ENCODE measurements at places on chromosomes 2 and 18. TPM values are rescaled to one million over a fixed set of nuclear protein-coding genes. Genes with fewer than 3 reads are reported as not detected.
A peak's percentile ranks its signal among the peaks of the same experiment; 100 is the strongest.

The SNTG2 gene
- 3.8 TPM for total RNA-seq

The IL36G gene
- total RNA-seq, result not detected

DNA sequence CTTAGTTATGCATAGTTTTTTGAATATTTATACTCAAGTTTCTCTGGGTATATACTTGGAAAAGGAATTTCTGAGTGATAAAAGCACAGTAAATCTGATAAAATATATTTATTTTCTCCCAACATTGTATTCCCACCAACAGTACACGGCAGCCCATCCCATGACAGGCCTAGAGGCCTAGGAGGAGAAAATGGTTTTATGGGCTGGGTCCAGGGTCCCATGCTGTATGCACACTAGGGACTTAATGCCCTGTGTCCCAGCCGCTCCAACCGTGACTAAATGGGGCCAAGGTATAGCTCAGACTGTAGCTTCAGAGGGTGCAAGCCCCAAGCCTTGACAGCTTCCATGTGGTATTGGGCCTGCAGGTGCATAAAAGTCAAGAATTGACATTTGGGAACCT is 1007.7 kb downstream of the DSC3 start:
- H3K4me3 ChIP-seq, result no peak overlapping the region
- H3K36me3 ChIP-seq, result no peaks in the 10 kb centered on the region
- H3K4me1 ChIP-seq, result no peaks in the 10 kb centered on the region
- no peaks in the 10 kb centered on the region for H3K27me3 ChIP-seq
- H3K27ac ChIP-seq, result no peak overlapping the region

- no peak overlapping the region for H3K4me3 ChIP-seq
- no peak for DNase-seq
- peak overlapping the region; percentile 4 for H3K27ac ChIP-seq
- H3K36me3 ChIP-seq, result peaks cover 38% of the 10 kb centered on the region
- H3K27me3 ChIP-seq, result no peaks in the 10 kb centered on the region
Measured at GRCh38 chr2:25255745-25256487, 85.8 kb downstream of the DNMT3A start.

DNA sequence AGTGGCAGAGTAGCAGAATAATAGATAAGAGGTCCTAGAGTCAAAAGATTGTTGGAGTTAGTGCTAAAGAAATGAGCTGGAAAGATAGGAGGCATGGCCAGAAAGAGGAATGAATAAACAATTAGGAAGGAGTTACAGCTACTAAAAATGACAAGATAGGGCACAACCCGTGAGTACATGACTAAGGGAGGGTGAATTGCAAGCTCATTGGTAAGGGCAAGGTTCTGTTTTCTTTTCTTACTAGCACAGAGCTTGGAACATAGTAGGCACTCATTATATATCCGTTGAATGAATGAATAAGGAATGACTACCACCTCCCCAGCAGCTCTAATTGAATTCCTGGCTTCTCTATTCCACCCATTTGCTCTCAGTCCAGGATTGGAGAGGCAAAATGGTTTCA is 5.7 kb upstream of the MARCO start:
- H3K27ac ChIP-seq, result no peak overlapping the region
- no peaks in the 10 kb centered on the region for H3K27me3 ChIP-seq
- H3K4me3 ChIP-seq, result no peak overlapping the region
- peaks cover 7% of the 10 kb centered on the region for H3K4me1 ChIP-seq
- DNase-seq, result no peak

- H3K27ac ChIP-seq, result no peak overlapping the region
- H3K27me3 ChIP-seq, result no peaks in the 10 kb centered on the region
- no peaks in the 10 kb centered on the region for H3K36me3 ChIP-seq
- H3K4me3 ChIP-seq, result no peak overlapping the region
- no peak for DNase-seq
- no peaks in the 10 kb centered on the region for H3K4me1 ChIP-seq
Measured at GRCh38 chr2:81835321-81836000, 1530.9 kb upstream of the LRRTM1 start.

DNA sequence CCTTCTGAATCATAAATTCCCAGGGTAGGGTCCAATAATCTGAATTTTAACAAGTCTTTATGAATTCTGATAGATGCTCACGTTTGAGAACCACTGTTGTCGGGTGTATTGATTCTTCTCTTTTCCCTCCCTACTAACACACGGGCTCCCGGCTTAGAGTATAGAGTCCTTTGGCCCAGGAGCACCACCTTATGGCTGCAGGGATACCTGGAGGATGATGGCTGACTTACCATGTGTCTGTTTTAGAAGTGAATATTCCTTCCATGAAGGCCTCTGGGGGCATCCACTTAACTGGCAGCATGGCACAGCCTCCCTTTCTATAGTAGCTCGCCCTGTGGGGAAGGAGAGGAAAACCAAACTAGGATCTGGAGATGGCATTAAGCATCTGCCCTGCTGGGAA is 91.7 kb downstream of the CLIP4 start:
- H3K36me3 ChIP-seq, result peaks cover 4% of the 10 kb centered on the region
- DNase-seq, result no peak
- no peak overlapping the region for H3K4me3 ChIP-seq
- no peaks in the 10 kb centered on the region for H3K27me3 ChIP-seq
- H3K4me1 ChIP-seq, result no peaks in the 10 kb centered on the region

All from activated naive CD8-positive, alpha-beta T cell treated with anti-CD3 and anti-CD28 coated beads for 36 hours (primary cell).